ENCODE measurements at places on chromosomes 7 and 10. TPM values are rescaled to one million over a fixed set of nuclear protein-coding genes. Genes with fewer than 3 reads are reported as not detected.

The LAMB4 gene
- not detected for total RNA-seq

The PNLIPRP3 gene
- total RNA-seq, result not detected

The DYNC1I1 gene
- 0.54 TPM for total RNA-seq

The ZPBP gene
- not detected for total RNA-seq

The TMEM176A gene
- total RNA-seq, result not detected

The ZSCAN21 gene
- total RNA-seq, result 12.7 TPM

The RNF32 gene
- total RNA-seq, result 3.9 TPM

The AASS gene
- 0.25 TPM for total RNA-seq

GRCh38 chr10:78178940-78179339 is 145.3 kb downstream of the RPS24 start:
- peaks cover 80% of the 10 kb centered on the region for H3K27me3 ChIP-seq

DNA sequence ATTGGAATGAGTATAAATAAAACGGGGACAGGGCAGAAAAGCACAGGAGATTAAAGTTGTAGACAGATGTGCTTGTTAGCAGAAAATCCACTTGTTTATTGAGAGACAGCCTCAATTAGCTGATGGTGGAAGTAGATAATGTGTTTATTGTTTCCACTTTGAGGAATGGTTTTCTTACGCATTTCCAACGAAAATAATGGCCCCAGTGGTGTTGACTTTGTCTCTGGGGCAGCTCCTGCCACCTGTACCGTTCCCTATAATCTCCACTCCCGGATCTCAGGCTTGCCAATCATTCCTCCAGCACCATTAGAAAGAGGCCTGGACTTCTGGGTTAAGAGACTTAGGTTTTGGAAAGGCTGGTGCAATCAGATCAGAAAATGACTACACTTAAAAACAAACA is 638.7 kb downstream of the PARD3 start:
- H3K36me3 ChIP-seq, result no peaks in the 10 kb centered on the region
- no peaks in the 10 kb centered on the region for H3K4me1 ChIP-seq
- H3K4me3 ChIP-seq, result no peak overlapping the region

- no peaks in the 10 kb centered on the region for H3K36me3 ChIP-seq
- H3K4me1 ChIP-seq, result peaks cover 8% of the 10 kb centered on the region
- DNase-seq, result peak; percentile 83
- H3K27ac ChIP-seq, result no peak overlapping the region
Measured at GRCh38 chr7:66837007-66837406, 84.0 kb upstream of the TMEM248 start.

GRCh38 chr10:49737474-49738201 is 24.5 kb downstream of the OGDHL start:
- H3K4me1 ChIP-seq, result peaks cover 12% of the 10 kb centered on the region
- no peak overlapping the region for H3K4me3 ChIP-seq

- H3K27ac ChIP-seq, result no peak overlapping the region
- no peaks in the 10 kb centered on the region for H3K4me1 ChIP-seq
- DNase-seq, result no peak
- no peak overlapping the region for H3K4me3 ChIP-seq
Measured at GRCh38 chr7:128935342-128935730, 2.4 kb upstream of the IRF5 start.

GRCh38 chr7:123367484-123368122 is 166.8 kb downstream of the IQUB start:
- no peak overlapping the region for H3K4me3 ChIP-seq
- peak; percentile 55 for DNase-seq
- no peaks in the 10 kb centered on the region for H3K27me3 ChIP-seq
- H3K4me1 ChIP-seq, result no peaks in the 10 kb centered on the region

- no peak overlapping the region for H3K4me3 ChIP-seq
- no peaks in the 10 kb centered on the region for H3K4me1 ChIP-seq
- no peak overlapping the region for H3K27ac ChIP-seq
- DNase-seq, result no peak
- no peaks in the 10 kb centered on the region for H3K36me3 ChIP-seq
Measured at GRCh38 chr7:115289971-115290370, 368.1 kb downstream of the MDFIC start.

GRCh38 chr10:43227911-43228782 is 38.7 kb downstream of the RASGEF1A start:
- H3K27me3 ChIP-seq, result peaks cover 61% of the 10 kb centered on the region
- no peak overlapping the region for H3K27ac ChIP-seq
- H3K36me3 ChIP-seq, result no peaks in the 10 kb centered on the region
- H3K4me3 ChIP-seq, result no peak overlapping the region

GRCh38 chr10:60964257-60965235 is 20.6 kb upstream of the RHOBTB1 start:
- H3K27ac ChIP-seq, result no peak overlapping the region
- H3K36me3 ChIP-seq, result no peaks in the 10 kb centered on the region
- H3K4me1 ChIP-seq, result peaks cover 3% of the 10 kb centered on the region
- no peaks in the 10 kb centered on the region for H3K27me3 ChIP-seq
- DNase-seq, result peak; percentile 71

DNA sequence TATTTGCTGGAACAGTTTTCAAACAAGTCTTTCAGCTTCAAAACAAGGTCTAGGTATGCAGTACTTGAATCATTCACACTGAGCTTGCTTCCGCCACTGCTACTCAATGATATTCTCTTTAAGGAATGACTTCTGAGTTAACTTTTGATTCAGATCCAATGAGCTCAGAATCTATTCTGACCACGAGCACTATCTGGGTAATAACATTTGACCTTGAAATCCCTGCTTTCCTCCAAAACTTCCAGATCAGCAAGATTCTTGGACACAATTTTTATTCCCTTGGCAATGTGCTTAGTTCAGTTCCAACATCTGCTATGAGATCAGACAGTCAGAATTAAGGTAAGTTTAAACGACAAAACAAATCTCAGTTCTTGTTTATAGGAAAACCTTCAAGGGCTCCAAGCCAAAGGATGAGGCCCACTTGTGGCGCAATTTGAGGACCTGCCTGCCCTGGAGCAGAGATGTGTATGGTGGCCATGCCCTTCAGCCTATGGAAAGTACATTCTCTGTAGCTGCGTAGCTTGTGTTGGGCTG is 87.2 kb downstream of the RNF216 start:
- H3K27me3 ChIP-seq, result no peaks in the 10 kb centered on the region
- no peak overlapping the region for H3K4me3 ChIP-seq
- peaks cover 36% of the 10 kb centered on the region for H3K36me3 ChIP-seq
- no peak for DNase-seq
- peaks cover 15% of the 10 kb centered on the region for H3K4me1 ChIP-seq

- H3K36me3 ChIP-seq, result peaks cover 5% of the 10 kb centered on the region
- no peaks in the 10 kb centered on the region for H3K4me1 ChIP-seq
- DNase-seq, result no peak
- H3K27me3 ChIP-seq, result no peaks in the 10 kb centered on the region
- no peak within 1 kb of the TSS for H3K4me3 ChIP-seq
Measured at GRCh38 chr7:76509931-76510877, at the start of gene UPK3B. TSS of gene UPK3B (plus strand) at chr7:76510552. CDS start at chr7:76510653, 101 bp downstream.

- no peak for DNase-seq
- H3K27ac ChIP-seq, result no peak overlapping the region
- peaks cover 81% of the 10 kb centered on the region for H3K27me3 ChIP-seq
- no peaks in the 10 kb centered on the region for H3K36me3 ChIP-seq
Measured at GRCh38 chr7:47539398-47540052, 42.4 kb downstream of the TNS3 start.

DNA sequence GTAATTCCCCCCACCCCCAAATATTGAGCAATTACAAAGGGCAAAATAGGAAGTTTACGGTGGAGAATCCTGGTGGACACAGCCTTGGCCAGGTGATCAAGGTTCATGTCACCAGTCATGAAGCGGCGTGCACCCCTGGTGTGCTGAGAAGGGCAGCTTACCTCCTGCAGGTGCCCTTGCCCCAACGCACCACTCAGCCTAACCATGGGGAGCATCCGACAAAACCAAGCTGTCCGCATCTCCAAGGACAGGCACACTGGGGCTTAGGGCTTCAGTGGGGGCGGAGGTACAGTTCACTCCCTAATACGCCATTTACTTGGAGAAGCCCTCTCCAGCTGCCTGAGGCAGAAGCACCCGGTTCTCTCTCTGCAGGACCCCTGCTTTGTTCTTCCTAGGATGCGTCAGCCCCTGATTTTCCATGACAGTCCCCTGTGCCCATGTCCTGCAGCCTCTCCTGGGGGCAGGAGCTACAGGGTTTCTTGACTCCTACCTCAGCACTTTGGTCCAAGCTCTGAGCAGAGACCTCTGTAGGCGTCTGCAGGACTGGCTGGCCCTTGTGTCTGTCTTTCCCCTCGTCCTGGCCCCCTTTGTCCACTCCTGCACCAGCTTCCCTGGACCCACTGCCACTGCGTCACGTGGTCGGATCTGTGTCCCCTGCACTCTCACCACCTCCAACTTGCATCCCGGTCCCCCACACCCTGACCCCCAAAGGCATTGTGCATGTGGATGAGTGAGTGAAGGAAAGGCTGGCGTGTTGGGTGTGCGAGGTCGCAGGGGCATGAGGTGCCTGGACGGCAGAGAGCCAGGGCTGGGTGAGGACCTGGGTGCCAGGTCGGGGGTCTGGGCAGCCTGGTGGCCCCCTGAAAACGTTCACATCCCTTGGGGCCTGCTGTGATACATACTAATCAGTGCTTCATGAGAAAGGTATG is 113.7 kb downstream of the LHPP start:
- no peak for DNase-seq
- peaks cover 6% of the 10 kb centered on the region for H3K27me3 ChIP-seq
- no peak overlapping the region for H3K27ac ChIP-seq
- no peaks in the 10 kb centered on the region for H3K4me1 ChIP-seq

DNA sequence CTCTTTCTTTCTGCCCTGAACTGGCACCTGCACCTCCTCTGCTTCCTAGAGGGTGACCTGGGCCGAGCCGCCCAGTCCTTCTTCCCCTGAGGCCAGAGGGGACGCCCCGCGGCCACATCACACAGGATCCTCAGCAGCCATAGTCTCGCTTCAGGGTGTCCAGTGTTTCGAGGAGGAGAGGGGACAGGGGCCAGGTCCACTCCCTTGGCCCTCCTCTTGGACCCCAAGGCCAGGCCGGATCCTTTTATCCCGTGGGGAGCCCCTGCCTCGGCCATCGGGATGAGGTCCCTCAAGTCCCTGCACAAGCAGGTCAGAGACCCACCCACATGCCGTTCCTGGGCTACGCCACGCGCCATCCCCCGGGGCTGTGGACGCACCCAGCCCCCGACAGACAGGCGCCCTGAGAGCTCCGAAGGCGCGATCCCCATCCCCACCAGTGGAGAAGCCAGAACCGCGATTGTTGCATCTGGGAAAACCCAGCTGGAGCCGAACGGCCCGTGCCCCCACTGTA is 3.6 kb downstream of the BHLHA15 start:
- no peak overlapping the region for H3K27ac ChIP-seq
- peaks cover 11% of the 10 kb centered on the region for H3K4me1 ChIP-seq
- H3K4me3 ChIP-seq, result no peak overlapping the region
- DNase-seq, result no peak
- H3K36me3 ChIP-seq, result no peaks in the 10 kb centered on the region

DNA sequence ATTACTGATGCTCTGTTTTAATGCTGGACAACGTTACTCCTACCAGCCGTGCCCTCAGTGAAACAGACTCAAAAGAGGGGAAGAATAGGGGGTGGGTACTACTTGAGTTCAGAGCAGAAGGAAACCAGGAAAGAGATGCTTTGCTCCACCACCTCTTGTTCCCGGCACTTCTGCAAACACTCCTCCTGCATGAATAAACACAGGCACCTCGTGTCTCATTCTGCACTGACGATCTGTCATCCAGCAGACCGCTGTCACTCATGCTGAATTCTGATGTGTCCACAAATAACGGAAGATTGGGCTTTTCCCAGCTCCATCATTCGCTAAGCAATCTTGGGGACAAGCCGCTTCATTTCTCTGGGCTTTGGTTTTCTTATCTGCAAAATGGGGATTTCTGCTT is 26.7 kb downstream of the YWHAG start:
- no peak for DNase-seq
- H3K4me3 ChIP-seq, result no peak overlapping the region
- H3K27me3 ChIP-seq, result no peaks in the 10 kb centered on the region
- peaks cover 23% of the 10 kb centered on the region for H3K4me1 ChIP-seq

- DNase-seq, result peak; percentile 44
- H3K36me3 ChIP-seq, result no peaks in the 10 kb centered on the region
- H3K4me3 ChIP-seq, result no peak overlapping the region
- peaks cover 20% of the 10 kb centered on the region for H3K4me1 ChIP-seq
Measured at GRCh38 chr10:78953113-78953798, 115.5 kb upstream of the ZMIZ1 start.

GRCh38 chr10:99852481-99853213 is 70.2 kb downstream of the ABCC2 start:
- H3K27ac ChIP-seq, result no peak overlapping the region
- H3K4me3 ChIP-seq, result no peak overlapping the region
- H3K36me3 ChIP-seq, result no peaks in the 10 kb centered on the region
- DNase-seq, result no peak
- H3K27me3 ChIP-seq, result peaks cover 6% of the 10 kb centered on the region
- H3K4me1 ChIP-seq, result no peaks in the 10 kb centered on the region

DNA sequence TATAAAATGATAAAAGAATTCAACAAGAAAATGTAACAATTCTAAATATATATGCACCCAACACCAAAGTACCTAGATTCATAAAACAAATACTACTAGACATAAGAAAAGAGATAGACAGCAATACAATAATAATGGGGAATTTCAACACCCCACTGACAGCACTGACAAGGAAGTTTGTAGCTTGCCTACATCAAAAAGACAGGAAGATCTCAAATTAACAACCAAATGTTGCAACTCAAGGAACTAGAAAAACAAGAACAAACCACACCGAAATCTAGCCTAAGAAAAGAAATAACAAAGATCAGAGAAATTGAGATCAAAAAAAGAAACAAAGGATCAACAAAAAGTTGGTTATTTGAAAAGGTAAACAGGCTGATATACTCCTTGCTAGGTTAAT is 36.5 kb upstream of the TNKS2 start:
- H3K4me1 ChIP-seq, result no peaks in the 10 kb centered on the region
- H3K27ac ChIP-seq, result no peak overlapping the region
- DNase-seq, result no peak
- no peaks in the 10 kb centered on the region for H3K27me3 ChIP-seq
- H3K4me3 ChIP-seq, result no peak overlapping the region

DNA sequence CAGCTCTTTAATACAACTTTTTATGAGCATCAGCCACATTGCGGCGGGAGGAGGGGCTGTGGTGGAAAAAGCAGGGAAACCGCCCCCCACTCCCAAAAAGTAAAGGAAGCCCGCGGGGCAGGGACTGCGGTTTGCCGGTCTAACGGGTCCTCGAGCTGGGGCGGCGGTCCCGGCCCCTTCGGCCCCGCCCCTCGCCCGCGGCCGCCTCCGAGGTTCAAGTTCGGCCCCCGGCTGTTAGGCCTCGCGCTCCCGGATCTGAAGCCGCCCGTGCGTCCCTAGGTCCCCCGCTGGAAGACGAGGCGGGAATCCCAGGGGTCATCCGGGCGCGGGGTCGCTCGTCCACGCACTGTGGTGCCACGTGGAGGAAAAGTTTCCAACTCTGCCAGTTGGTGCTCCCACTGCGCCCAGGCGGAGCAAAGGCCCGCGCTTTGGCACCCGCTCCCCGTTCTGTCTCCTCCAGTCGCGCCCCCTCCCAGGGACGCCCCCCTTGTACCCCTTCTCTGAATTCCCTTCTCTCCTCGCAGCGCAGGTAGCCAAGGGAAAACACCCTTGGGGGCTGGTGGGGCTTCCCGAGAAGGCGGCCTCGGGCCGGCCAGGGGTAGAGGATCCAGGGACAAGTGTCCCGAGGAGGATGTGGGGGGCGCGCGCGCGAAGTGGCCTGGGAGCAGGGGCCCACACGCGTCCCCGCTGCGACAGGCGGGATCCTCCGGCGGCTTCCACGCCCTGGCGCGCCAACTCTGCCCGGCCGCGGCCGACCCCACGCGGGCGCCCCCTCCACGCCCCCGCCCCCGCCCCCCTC is 798 bp upstream of the AUTS2 start:
- no peak overlapping the region for H3K27ac ChIP-seq
- peaks cover 17% of the 10 kb centered on the region for H3K27me3 ChIP-seq
- no peaks in the 10 kb centered on the region for H3K36me3 ChIP-seq
- no peak for DNase-seq
